ENCODE measurements at places on chromosomes 2 and 18.

DNA sequence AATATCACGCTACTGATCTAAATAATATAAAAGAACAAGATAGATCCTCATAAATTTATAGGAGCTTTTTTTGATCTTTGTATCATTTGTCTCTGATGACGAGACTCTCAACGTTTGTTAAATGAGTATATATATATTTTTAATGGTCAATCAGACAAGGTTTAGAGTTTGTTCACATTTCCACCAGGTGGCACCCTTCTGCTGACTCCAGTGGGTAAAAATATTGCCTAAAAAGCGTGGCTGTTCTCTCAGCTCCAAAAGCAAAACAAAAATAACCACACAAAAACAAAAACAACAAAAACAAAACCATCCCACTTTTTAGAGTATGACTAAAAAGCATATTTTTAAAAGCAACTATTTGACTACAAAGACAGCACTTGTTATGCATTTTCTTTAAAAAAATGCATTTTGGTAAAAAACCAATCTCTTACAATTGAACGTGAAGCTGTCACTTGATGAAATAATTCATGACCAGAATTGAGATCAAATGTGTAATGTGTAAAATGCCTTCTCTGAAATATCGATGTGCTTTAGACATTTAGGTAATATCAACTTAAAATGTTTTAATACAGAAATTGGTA lies 723.2 kb downstream of the DPP10 start:
- DNase-seq = no peak

DNA sequence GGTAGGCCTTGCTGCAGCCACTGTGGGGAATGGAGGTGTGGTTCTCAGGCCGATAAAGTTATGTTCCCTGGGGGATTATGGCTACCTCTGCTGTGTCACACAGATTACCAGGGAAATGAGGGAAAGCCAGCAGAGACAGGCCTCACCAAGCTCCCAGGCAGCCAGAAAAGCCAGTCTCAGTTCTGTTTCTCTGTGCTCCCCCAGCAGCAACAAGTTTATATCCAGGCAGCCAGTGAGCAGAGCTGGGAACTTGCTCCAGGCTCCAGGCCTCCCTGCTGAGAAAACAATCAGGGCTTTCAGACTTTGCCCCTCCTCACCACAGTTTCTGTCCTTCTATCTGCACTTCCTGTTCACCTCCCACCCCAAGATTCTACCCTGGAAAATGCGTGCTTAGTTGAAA lies 596.6 kb upstream of the GYPC start:
- no peak for DNase-seq

- no peak for DNase-seq
Observed at GRCh38 chr18:23798824-23799223, 109.6 kb downstream of the LAMA3 start.

- no peak for DNase-seq
Observed at GRCh38 chr2:164620873-164621763, at the start of gene GRB14. Gene GRB14, minus strand, starts transcription at chr2:164621482. Its CDS starts 173 bp downstream, at chr2:164621309.

DNA sequence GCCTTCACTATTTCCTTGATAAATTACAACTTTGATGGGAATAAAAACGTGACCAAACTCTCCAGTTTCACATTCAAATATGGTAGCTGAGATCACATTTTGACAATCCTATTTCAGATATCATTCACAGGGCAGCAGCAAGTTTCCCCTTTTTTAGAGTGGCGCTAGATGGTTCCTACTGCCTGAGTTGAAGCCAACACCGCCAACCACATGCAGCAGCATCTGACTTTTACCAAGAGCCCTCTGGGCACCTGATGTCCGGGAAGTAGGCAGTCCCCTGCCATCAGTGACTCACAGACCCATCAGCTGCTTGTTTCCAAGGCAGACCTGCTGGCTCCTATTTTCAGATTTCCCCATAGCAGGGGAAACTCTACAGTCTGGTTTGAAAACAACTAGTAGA lies 4.0 kb upstream of the MREG start:
- no peak for DNase-seq

GRCh38 chr2:136081582-136082210 lies 36.3 kb downstream of the CXCR4 start:
- DNase-seq = no peak

DNA sequence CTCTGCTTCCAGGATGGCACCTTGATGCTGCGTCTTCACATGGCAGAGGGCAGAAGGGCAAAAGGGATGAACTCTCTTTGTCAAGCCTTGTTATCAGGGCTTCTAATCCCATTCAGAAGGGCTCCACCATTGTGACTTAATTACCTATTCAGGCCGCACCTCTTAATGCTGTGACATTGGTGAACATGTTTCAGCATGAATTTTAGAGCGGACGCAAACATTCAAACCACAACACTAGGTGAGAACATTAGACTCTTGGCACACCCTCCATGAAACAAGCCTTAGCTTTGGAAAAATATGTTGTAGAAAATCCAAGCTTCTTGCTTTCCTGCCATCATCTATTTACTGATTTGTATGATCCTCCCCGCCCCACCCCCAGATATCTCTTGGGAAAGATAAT lies 17.9 kb downstream of the DAW1 start:
- no peak for DNase-seq

- no peak for DNase-seq
Observed at GRCh38 chr2:123839326-123839725, 185.8 kb upstream of the CNTNAP5 start.

GRCh38 chr2:105344704-105345345 lies 7.5 kb downstream of the C2orf49 start:
- DNase-seq = no peak

GRCh38 chr2:224308272-224308911 lies 93.5 kb downstream of the FAM124B start:
- no peak for DNase-seq

GRCh38 chr2:230644356-230644935 lies 68.2 kb upstream of the CAB39 start:
- no peak for DNase-seq
